ENCODE measurements at places on chromosomes 13 and 19. TPM values are rescaled to one million over a fixed set of nuclear protein-coding genes. Genes with fewer than 3 reads are reported as not detected.

- DNase-seq: peak; percentile 62
These were observed 14.0 kb downstream of the SCGB2B2 start for GRCh38 chr19:34662919-34663318.

- DNase-seq: no peak
These were observed 38.8 kb downstream of the TDRD3 start for GRCh38 chr13:60435762-60436374.

DNA sequence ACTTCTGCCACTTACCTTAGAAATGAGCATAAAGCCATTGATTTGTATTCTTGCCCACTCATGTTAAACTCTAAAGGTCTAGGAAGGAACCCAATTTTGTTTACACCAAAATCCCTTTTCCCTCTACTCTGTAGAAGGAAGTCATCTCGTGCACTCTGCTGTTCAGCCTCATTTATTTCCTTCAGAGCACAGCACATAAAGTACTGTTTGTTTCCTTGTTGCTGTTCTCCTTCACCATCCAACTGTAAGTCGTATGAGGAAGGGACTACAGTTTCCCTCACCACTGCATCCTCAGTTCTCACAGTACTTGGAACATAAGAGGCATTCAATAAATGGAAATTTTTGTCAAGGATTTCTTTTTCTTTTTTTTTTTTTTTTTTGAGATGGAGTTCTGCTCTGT is 24.6 kb downstream of the CDADC1 start:
- no peak for DNase-seq

DNA sequence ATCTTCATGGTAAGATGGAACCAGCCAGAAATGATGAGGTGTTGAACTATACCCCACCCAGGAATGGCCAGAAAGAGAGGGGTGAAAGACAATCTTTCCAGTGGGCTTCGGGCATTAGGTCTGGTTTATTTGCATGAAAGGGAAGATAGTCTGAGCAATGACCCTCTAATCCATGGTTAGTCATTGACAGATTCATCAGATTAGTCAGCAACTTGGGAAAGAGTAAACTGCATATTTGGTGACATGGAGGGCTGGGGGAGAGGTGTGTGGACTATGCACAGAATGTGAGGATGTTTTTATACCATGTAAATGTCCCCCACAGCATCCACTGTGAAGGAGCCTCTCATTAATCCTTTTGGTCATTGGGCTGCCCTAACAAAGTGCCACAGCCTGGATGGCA is 30.1 kb upstream of the USP12 start:
- no peak for DNase-seq

- DNase-seq: no peak
These were observed 741.0 kb downstream of the UQCRFS1 start for GRCh38 chr19:28471731-28472510.

DNA sequence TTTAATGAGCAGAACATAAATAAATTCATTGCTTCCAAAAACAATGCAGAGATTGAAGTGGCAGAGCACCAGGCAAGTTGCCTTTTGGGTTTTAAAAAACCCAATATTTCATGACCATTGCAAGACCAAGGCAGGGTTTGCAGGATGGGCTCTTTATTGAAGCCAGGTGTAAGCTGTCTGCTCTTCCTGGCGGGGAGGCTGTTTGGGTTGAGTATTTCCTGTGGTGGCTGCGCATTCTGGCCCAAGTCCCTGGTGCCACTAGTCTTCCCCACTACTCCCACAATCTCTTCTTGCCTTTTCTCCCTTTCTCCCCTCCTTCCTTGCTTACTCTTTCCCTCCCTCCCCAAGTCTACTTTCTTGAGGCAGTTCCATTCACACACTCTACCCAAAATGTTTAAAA is 116.4 kb downstream of the AKAP11 start:
- DNase-seq: no peak

The APOC4 gene
- total RNA-seq: not detected

GRCh38 chr19:495402-496111 is 729 bp upstream of the MADCAM1 start:
- DNase-seq: peak; percentile 56

DNA sequence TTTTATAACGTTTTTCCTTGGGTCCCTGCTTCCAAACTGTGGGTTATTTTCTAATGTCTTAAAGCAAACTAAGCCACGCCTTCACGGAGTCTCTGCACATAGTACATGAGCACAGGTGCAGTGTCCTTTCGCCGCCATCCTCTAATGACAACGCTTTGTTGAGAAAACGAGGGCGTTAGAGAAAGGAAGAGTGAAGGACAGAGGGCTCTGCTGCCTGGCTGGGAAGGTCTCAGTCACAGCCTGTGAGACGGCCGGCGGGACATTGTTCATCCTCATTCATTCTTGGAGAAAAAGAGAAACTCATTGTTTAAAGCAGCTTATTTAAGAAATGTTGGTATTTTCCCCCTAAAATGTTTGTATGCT is 9.5 kb downstream of the IL17D start:
- no peak for DNase-seq

- DNase-seq: no peak
These were observed 165.6 kb downstream of the EFNB2 start for GRCh38 chr13:106369858-106370257.

DNA sequence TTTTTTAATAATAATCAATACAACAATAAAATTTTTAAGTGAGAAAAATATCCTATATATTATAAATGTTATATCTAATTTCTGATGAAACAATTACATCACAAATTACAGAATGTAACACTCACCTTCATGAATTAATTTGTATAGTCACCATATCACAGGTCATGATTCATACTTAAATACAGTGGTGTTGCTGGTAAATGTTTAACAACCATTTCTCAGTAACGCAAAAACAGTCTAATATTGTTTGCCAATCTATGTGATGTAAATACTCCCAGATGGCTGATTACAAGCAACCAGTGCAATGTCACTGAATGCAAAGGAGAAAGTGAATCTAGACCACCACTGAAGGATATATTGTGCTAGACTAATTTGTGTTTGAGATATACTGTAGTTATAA is 97.5 kb downstream of the DIAPH3 start:
- no peak for DNase-seq

- DNase-seq: no peak
These were observed 86.7 kb upstream of the TNFSF11 start for GRCh38 chr13:42487221-42487620.

The GRIK5 gene
- total RNA-seq: 1.9 TPM

DNA sequence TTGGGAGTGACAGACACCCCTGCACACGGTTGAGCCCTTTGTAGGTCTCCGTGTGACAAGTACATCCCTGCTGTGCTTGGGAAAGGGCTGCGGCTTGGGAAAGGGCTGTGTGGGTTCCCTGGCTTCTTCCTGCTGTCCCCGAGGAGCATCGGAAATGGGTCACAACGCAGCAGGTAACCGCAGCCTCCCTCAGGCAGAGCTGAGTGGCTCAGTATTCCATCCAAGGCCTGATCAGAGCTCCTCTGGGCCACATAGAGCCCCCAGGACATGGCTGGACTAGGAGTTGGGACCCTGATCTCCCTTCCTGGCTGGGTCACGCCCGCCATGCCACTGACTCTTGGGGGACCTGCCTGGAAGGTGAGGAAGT is 16.3 kb downstream of the TECR start:
- DNase-seq: no peak

- DNase-seq: no peak
These were observed 146.8 kb downstream of the STK24 start for GRCh38 chr13:98429977-98430736.

DNA sequence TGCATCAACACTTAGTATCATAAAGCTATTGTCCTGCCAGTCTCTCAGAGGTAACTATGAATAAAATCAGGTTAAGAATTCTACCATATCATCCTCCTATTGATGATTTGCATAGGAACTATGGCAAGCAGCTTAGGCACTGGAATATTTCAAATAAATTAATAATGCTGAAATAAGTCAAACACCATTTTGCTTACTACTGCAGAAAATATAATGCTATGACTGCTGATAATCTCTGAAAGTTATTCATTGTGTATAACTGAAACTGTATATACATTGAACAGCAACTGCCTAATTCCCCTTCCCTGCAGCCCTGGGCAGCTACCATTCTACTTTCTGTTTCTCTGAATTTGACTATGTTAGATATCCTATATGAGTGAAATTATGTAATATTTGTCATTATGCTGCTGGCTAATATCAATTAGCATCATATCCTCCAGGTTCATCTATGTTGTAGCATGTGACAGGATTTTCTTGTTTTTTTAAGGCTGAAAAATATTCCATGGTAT is 318.8 kb upstream of the SGCG start:
- DNase-seq: no peak

- DNase-seq: no peak
These were observed 126.5 kb downstream of the PIBF1 start for GRCh38 chr13:72908416-72908815.

DNA sequence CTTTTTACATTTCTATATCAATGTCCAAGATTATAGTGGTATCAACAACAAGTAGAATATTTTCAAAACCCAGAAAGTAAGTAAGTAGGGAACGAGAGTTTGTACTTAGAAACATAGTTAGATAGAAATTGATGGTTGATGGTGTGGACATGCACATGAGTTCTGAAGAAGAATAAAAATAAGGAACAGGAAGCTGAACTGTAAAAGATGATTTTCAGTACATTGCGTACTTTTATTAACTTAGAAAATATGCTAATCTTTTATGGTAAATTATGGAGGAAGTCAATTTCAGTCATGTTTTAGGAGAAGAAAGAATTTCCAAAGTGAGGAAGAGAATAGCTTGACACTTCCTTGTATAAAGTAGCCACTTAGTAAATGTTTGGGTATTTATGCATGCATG is 12.3 kb upstream of the GPR18 start:
- no peak for DNase-seq

The ZNF723 gene
- total RNA-seq: not detected

The CRLF1 gene
- not detected for total RNA-seq
